ENCODE measurements at places on chromosomes 4 and X.

GRCh38 chr4:8384397-8385060, 56.0 kb downstream of the ACOX3 start:
- peaks cover 16% of the 10 kb centered on the region for H3K4me1 ChIP-seq
- no peak for DNase-seq
- H3K27ac ChIP-seq: no peak overlapping the region
- H3K36me3 ChIP-seq: no peaks in the 10 kb centered on the region

DNA sequence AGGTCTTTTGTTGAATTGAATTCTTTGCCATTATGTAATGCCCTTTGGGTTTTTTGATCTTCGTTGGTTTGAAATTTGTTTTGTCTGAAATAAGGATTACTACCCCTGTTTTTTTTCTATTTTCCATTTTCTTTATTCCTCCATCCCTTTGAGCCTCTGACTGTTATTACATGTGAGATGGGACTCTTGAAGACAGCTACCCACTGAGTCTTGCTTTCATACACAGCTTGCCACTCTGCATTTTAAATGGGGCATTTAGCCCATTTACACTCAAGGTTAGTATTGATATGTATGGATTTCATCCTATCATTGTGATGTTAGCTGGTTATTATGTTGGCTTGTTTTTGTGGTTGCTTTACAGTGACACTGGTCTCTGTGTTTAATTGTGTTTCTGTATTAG, 736.2 kb upstream of the GRID2 start:
- H3K36me3 ChIP-seq: no peaks in the 10 kb centered on the region
- H3K4me1 ChIP-seq: no peaks in the 10 kb centered on the region
- no peak overlapping the region for H3K27ac ChIP-seq

- H3K27me3 ChIP-seq: no peaks in the 10 kb centered on the region
- H3K4me3 ChIP-seq: no peak overlapping the region
- H3K4me1 ChIP-seq: peaks cover 13% of the 10 kb centered on the region
- peak; percentile 58 for DNase-seq
- H3K27ac ChIP-seq: no peak overlapping the region
- H3K36me3 ChIP-seq: no peaks in the 10 kb centered on the region
These were observed 4.7 kb downstream of the THAP9 start for GRCh38 chr4:82905205-82905604.

- no peaks in the 10 kb centered on the region for H3K27me3 ChIP-seq
- no peaks in the 10 kb centered on the region for H3K36me3 ChIP-seq
- H3K4me3 ChIP-seq: no peak overlapping the region
- no peaks in the 10 kb centered on the region for H3K4me1 ChIP-seq
These were observed 101.1 kb upstream of the SHISA3 start for GRCh38 chr4:42296196-42296595.

- H3K27ac ChIP-seq: no peak overlapping the region
- peak; percentile 82 for DNase-seq
- no peaks in the 10 kb centered on the region for H3K27me3 ChIP-seq
- H3K36me3 ChIP-seq: no peaks in the 10 kb centered on the region
- H3K4me1 ChIP-seq: peaks cover 9% of the 10 kb centered on the region
These were observed 98.4 kb downstream of the ZNF827 start for GRCh38 chr4:145840162-145840768.

DNA sequence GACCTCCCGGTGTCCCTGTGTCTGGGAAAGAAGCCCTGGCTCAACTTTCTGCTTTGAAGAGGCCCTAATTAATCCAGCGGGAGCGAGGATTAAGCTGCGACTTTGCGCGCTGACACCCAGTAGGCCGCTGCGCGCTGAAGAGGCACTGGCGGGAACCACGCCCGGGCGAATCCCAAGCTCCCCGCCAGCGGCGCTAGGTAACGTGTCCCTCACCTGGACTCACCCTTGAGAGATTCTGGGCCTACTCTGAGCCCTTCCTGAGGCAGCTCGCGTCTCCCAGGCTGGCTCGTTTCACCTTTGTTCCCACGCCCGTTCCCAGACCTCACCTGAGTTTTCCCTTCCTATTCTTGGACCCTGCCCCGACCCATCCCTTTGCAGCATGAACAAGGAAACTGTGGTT, 616 bp upstream of the KLHL34 start:
- H3K27me3 ChIP-seq: no peaks in the 10 kb centered on the region
- DNase-seq: no peak
- H3K4me1 ChIP-seq: peaks cover 14% of the 10 kb centered on the region
- no peak overlapping the region for H3K4me3 ChIP-seq
- no peak overlapping the region for H3K27ac ChIP-seq
- H3K36me3 ChIP-seq: no peaks in the 10 kb centered on the region

GRCh38 chr4:78527555-78527954, 24.0 kb upstream of the ANXA3 start:
- no peak overlapping the region for H3K4me3 ChIP-seq
- peaks cover 34% of the 10 kb centered on the region for H3K4me1 ChIP-seq
- no peak for DNase-seq
- H3K27me3 ChIP-seq: no peaks in the 10 kb centered on the region
- peak overlapping the region; percentile 26 for H3K27ac ChIP-seq
- no peaks in the 10 kb centered on the region for H3K36me3 ChIP-seq

- no peaks in the 10 kb centered on the region for H3K27me3 ChIP-seq
- H3K4me3 ChIP-seq: no peak overlapping the region
- no peaks in the 10 kb centered on the region for H3K36me3 ChIP-seq
- H3K27ac ChIP-seq: no peak overlapping the region
- H3K4me1 ChIP-seq: no peaks in the 10 kb centered on the region
These were observed 136.8 kb downstream of the SLC7A11 start for GRCh38 chr4:138105331-138105730.

DNA sequence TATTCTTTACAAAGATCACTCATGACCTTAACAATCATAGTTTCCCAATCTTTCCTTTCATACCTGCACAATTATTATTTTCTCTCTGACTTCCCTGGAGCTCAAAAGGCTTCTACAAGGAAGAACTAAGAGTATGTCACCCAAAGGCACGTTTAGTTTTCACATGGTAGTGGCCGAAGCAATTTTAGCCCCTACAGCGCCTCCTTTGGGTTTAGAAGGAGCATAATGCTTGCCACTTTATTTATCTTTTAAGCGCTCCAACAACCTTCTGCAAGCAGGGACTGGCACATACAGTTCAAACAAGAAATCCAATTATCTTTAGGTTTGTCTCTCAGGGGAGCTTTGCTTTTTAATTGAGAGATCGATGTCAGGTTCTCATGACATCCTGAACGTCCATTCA, 42.0 kb upstream of the IGSF1 start:
- no peak for DNase-seq
- H3K4me1 ChIP-seq: no peaks in the 10 kb centered on the region
- no peak overlapping the region for H3K4me3 ChIP-seq
- H3K36me3 ChIP-seq: no peaks in the 10 kb centered on the region
- no peak overlapping the region for H3K27ac ChIP-seq

GRCh38 chr4:108651014-108651791, 804 bp downstream of the OSTC start:
- peak overlapping the region; percentile 95 for H3K4me3 ChIP-seq
- H3K36me3 ChIP-seq: no peaks in the 10 kb centered on the region
- peak overlapping the region; percentile 46 for H3K27ac ChIP-seq
- peak; percentile 29 for DNase-seq

DNA sequence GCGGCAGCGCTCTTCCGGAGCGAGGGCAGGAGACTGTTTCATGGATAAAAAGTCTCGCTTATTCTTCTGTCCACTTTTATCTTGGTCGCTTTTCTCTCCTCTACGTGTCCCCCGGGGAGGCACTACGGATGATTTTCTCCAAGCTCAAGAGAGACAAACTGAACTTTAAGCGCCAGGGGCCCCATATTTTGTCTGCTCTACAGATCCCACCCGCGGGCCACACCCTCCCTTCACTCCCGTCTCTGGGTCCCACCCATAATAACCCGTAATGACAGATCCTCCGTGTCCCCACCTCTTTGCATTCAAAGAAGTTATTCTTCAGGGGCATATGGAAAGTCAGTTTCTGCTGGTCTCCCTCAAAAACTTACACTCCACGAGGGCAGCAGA, at the start of gene CORIN:
CORIN (minus strand) TSS at position 160 of the 387 bp plus-strand sequence; CDS start at position 42, 118 bp downstream.
- 0 out of 2 replicates have a peak, but pooled peaks cover 5% of the 10 kb centered on the region for H3K4me1 ChIP-seq
- H3K36me3 ChIP-seq: no peaks in the 10 kb centered on the region
- H3K27ac ChIP-seq: no peak within 1 kb of the TSS
- peak within 1 kb of the TSS; percentile 87 for H3K4me3 ChIP-seq

DNA sequence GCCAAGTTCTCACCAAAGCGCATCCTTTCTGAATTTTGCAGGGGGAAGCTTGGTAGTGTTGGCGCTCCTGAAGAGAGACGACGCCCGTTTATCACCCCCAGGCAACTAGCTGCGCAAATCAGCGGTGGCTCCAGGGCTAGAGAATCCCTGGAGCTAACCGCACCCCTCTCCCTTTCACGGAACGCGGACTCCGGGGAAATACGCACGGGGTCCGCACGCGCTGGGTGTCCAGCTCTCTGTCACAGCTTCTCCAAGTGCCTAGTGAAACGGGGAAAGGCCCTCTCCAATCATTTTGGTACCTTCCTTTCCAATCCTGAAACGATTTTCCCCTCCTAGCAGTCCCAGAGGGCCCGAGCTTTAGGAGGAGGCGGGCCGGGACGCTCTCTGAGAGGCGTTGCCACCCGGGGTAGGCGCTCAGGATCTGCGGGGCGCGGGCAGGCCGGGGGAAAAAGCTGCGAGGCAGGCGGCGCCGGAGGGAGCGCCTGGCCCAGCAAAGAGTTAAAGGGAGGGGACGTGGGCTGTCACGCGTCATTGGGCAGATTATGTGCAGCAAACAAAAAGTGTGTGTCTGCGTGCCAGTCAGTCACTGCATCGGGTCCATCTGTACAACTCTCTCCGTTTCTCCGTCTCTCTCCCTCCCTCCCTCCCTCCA, at the start of gene PRDM8:
PRDM8 (plus strand) TSS at position 582 of the 652 bp plus-strand sequence. CDS start 2,578 bp downstream, outside the sequence.
- H3K4me1 ChIP-seq: peaks cover 14% of the 10 kb centered on the region
- no peak for DNase-seq
- H3K4me3 ChIP-seq: peak within 1 kb of the TSS; percentile 46
- H3K36me3 ChIP-seq: no peaks in the 10 kb centered on the region
- H3K27me3 ChIP-seq: no peaks in the 10 kb centered on the region

- no peak for DNase-seq
- no peaks in the 10 kb centered on the region for H3K27me3 ChIP-seq
- no peaks in the 10 kb centered on the region for H3K36me3 ChIP-seq
- no peak overlapping the region for H3K27ac ChIP-seq
These were observed 2309.4 kb upstream of the AGA start for GRCh38 chr4:179751669-179752068.

GRCh38 chr4:52643785-52644244, 15.3 kb downstream of the USP46 start:
- no peaks in the 10 kb centered on the region for H3K27me3 ChIP-seq
- no peak overlapping the region for H3K27ac ChIP-seq
- H3K36me3 ChIP-seq: no peaks in the 10 kb centered on the region
- peaks cover 15% of the 10 kb centered on the region for H3K4me1 ChIP-seq
- DNase-seq: peak; percentile 45
